ENCODE measurements at places on chromosomes 3 and 15. TPM values are rescaled to one million over a fixed set of nuclear protein-coding genes. Genes with fewer than 3 reads are reported as not detected.

- H3K4me1 ChIP-seq, result no peaks in the 10 kb centered on the region
- H3K4me3 ChIP-seq, result no peak overlapping the region
- DNase-seq, result peak; percentile 53
- H3K27ac ChIP-seq, result no peak overlapping the region
- H3K36me3 ChIP-seq, result no peaks in the 10 kb centered on the region
Observed at GRCh38 chr3:108477511-108478147, 32.8 kb downstream of the MYH15 start.

DNA sequence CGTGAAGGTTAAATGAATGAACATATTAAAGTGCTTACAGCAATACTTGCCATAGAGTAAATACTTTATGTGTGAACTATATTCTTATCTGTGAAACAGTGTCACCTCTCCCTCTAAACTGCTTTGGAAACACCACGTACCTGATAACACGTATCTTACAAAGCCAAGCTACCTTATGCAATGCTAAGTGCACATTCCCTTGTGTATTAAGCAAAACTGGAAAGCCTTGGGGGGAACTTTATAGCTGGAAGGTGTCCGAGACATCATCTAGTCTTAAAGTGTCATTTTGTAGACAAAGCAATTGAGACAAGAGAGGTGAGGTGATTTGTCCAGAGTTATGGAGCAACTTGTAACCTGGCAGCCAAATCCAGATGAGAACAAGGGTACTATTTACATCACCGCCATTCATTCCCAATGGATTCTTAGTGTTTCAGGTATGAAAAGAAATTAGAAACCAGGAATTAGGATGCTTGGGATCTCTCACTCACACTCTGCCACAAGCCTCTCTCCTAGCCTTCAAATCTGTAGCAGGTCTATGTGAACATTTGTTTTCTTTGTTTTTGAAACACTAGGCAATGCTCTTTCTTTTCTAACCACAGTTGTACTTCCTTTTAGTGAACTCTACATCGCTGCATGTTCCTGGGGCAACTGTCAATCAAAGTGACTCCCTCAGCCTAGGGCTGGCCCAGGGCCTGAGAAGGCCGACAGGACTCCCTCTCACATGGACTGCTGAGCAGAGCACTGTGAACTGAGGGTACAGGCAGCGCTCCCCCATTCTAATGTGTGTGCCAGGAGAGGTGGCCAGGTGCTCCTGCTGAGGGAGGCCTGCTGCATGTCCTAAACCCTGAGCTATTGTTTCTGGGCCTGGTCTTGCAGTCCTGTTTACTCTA, 13.9 kb upstream of the MGLL start:
- no peaks in the 10 kb centered on the region for H3K36me3 ChIP-seq
- H3K27me3 ChIP-seq, result no peaks in the 10 kb centered on the region
- no peak overlapping the region for H3K27ac ChIP-seq
- no peak overlapping the region for H3K4me3 ChIP-seq
- H3K4me1 ChIP-seq, result no peaks in the 10 kb centered on the region
- DNase-seq, result no peak

Gene C3orf20
- 0.19 TPM for total RNA-seq

- H3K4me3 ChIP-seq, result no peak overlapping the region
- H3K27me3 ChIP-seq, result no peaks in the 10 kb centered on the region
- peaks cover 38% of the 10 kb centered on the region for H3K4me1 ChIP-seq
- no peak overlapping the region for H3K27ac ChIP-seq
Observed at GRCh38 chr3:47104259-47104658, 59.7 kb downstream of the SETD2 start.

Gene C15orf62
- 0.91 TPM for total RNA-seq

Gene FILIP1L
- 22.7 TPM for total RNA-seq

Gene RARB
- 3.8 TPM for total RNA-seq

DNA sequence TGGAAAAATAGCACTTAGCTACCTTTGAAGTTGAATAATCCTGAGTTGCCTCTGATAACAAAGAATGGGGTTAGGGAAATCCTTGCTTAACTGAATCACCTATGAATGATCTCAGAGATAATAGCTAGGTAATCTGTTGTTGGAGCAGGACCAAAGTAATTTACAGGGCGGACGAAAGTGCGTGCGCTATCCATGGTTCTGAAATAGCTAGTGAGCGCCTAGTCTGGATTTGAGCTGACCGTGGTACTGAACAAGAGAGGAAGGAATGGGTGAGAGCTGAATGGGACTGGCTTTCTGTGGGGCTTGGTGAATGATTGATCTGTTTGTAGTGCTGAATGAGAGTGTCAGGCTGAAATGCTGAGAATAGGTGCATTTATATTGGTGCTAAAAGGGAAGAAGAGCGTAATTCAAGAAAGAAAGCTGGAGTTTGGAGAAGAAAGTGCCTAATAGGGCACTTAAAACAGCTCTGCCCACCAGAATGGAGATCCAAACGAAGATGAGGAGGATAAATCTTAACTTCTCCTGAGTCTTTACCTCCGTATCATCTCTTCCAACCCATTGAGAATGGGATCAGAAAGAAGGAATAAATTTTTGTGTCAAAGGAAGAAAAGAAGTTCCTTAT, 10.1 kb downstream of the SCN10A start:
- no peaks in the 10 kb centered on the region for H3K36me3 ChIP-seq
- DNase-seq, result peak; percentile 75
- no peak overlapping the region for H3K27ac ChIP-seq

- no peak overlapping the region for H3K27ac ChIP-seq
- no peaks in the 10 kb centered on the region for H3K27me3 ChIP-seq
- DNase-seq, result no peak
- H3K4me3 ChIP-seq, result no peak overlapping the region
- no peaks in the 10 kb centered on the region for H3K4me1 ChIP-seq
- H3K36me3 ChIP-seq, result no peaks in the 10 kb centered on the region
Observed at GRCh38 chr3:54900838-54901591, 26.8 kb downstream of the LRTM1 start.

GRCh38 chr3:48688737-48689075, 3.0 kb upstream of the NCKIPSD start:
- H3K4me3 ChIP-seq, result no peak overlapping the region
- DNase-seq, result no peak
- peaks cover 7% of the 10 kb centered on the region for H3K36me3 ChIP-seq

- H3K36me3 ChIP-seq, result no peaks in the 10 kb centered on the region
- H3K4me1 ChIP-seq, result no peaks in the 10 kb centered on the region
- H3K4me3 ChIP-seq, result no peak overlapping the region
- H3K27me3 ChIP-seq, result no peaks in the 10 kb centered on the region
Observed at GRCh38 chr3:87268646-87269211, 7.7 kb downstream of the POU1F1 start.

- H3K36me3 ChIP-seq, result no peaks in the 10 kb centered on the region
- no peak for DNase-seq
- no peak overlapping the region for H3K4me3 ChIP-seq
- no peaks in the 10 kb centered on the region for H3K4me1 ChIP-seq
Observed at GRCh38 chr3:933326-933725, 159.5 kb upstream of the CNTN6 start.

GRCh38 chr3:190132371-190132770, 11.7 kb upstream of the P3H2 start:
- no peak overlapping the region for H3K4me3 ChIP-seq
- DNase-seq, result no peak
- no peak overlapping the region for H3K27ac ChIP-seq
- H3K27me3 ChIP-seq, result no peaks in the 10 kb centered on the region
- H3K4me1 ChIP-seq, result peaks cover 2% of the 10 kb centered on the region

GRCh38 chr3:61858054-61858453, 296.7 kb downstream of the PTPRG start:
- no peaks in the 10 kb centered on the region for H3K4me1 ChIP-seq
- H3K4me3 ChIP-seq, result no peak overlapping the region
- no peaks in the 10 kb centered on the region for H3K36me3 ChIP-seq
- H3K27ac ChIP-seq, result no peak overlapping the region

Gene SNTN
- total RNA-seq, result not detected

DNA sequence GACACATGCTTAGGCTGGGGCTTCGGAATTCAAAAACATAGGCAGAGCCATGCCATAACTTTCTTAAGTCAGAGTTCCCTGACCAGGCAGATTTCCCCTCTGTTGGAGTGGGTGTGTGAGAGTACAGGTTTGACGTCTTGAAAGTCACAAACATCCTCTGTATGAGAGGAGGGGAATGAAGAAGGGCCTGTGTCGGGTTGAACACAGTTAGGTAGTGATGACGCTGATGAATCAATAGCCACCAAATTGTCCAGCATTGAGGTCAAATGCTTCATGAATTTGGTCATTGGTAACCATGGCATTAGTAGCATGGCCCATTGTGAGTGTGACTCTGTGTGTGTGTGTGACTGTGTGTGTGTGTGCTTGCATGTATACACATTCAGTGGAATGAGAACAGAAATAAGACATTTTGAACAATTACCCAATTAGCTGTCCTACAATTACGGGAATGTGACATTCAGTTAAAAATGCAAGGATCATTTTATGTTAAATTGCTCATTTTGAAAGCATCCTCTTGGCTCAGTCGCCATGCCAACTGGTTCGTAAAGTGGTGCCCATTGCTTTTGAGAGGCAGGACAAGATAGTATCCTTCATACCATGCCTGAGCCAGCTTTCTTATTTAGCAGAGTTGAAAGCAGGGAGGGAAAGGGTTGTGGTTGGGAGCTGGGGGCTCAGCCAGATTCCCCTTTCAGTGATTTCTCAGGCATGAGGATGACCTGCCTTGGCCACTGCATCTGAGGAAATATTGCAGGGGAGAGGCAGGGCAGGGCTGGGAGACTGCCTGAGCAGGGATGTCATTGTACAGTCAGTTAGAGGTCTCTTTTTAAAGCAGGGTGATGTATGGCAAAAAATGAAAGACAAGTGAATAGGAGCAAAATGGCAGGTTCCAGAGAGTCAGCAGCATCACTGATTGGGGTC, 35.4 kb downstream of the RBP2 start:
- no peak for DNase-seq
- peaks cover 4% of the 10 kb centered on the region for H3K4me1 ChIP-seq
- no peaks in the 10 kb centered on the region for H3K36me3 ChIP-seq
- H3K27ac ChIP-seq, result no peak overlapping the region
- H3K27me3 ChIP-seq, result no peaks in the 10 kb centered on the region
- no peak overlapping the region for H3K4me3 ChIP-seq

- H3K27me3 ChIP-seq, result no peaks in the 10 kb centered on the region
- peak; percentile 81 for DNase-seq
- H3K27ac ChIP-seq, result peak overlapping the region; percentile 53
- H3K4me3 ChIP-seq, result 0 out of 2 replicates have a peak overlapping the region, but pooled peaks have one; percentile 1
- H3K4me1 ChIP-seq, result peaks cover 48% of the 10 kb centered on the region
Observed at GRCh38 chr15:62896969-62897486, 145.5 kb upstream of the TPM1 start.

DNA sequence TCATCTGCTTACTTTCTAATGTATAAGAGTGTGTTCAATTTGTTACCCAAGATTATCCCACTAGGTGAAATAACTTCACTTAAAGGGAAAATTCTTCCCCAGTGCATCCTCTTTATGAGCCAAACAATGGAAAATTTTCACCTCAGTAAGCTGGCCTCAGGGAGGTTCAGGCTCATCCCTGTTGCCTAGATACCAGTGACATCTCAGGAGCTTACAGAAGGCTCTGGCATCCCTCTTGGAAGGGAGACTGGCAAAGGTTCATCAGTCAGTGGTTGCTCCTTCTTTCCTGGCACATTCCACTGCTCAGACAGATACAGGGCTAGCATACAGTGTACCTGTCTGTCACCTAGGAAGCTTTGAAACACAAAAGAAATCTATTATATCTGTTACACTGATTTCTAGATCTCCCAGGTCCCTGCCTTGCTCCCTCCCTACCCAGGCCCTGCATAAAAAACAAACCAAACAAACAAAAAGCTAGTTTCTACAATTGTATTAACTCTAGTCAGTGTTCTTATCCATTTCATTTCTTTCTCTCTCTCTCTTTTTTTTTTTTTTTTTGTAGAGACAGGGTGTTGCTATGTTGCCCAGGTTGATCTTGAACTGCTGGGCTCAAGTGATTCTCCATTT, 1.7 kb downstream of the IP6K2 start:
- H3K27me3 ChIP-seq, result no peaks in the 10 kb centered on the region
- H3K27ac ChIP-seq, result peak overlapping the region; percentile 68
- no peak for DNase-seq
- H3K36me3 ChIP-seq, result peaks cover 5% of the 10 kb centered on the region
- H3K4me1 ChIP-seq, result peaks cover 22% of the 10 kb centered on the region

GRCh38 chr15:65189102-65189740, 4.1 kb upstream of the CLPX start:
- H3K27me3 ChIP-seq, result no peaks in the 10 kb centered on the region
- no peak overlapping the region for H3K27ac ChIP-seq
- peaks cover 4% of the 10 kb centered on the region for H3K4me1 ChIP-seq

DNA sequence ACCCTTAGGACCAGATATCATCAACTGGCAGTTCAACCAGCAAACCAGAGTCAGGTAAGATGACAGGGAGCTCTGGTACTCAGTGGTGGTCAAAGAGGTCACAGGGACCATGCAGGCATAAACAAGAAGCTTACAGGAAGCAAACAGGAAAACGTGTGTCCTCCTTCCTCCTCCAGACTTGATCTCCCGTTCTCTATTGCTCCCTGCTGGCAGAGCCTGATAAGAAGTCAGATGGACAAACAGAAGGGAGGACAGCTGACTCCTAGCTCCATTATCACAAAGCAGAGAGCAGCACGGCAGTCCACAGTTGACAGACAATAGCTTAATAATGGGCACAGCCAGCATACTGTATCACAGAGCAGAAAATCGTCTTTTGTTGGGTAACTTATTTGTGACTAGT, 156.5 kb upstream of the SLC2A2 start:
- H3K4me3 ChIP-seq, result no peak overlapping the region
- no peaks in the 10 kb centered on the region for H3K36me3 ChIP-seq
